ENCODE measurements at places on chromosomes 6 and 20.

GRCh38 chr20:38926934-38927616 is 858 bp downstream of the FAM83D start:
- peak; percentile 10 for DNase-seq

- no peak for DNase-seq
Measured at GRCh38 chr6:111605100-111605751, 452 bp downstream of the TRAF3IP2 start.

DNA sequence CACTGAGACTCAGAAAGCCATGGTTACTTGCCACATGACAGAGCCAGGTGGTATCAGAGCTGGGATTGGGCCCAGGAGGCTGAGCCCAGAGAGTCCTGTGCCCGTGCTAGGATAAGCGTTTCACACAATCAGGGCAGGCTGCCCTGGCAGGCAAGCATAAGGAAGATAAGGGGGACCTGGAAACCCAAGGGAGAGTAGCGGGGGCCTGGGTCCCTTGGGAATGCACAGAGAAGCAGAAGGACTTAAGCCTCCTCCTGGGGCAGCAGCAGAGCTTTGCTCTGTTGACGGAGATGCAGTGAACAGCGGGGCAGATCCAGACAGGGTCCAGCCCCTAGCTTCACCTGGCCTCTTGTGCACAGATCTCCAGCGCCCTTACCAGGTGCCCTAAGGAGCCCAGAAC is 8.7 kb downstream of the TRIB3 start:
- no peak for DNase-seq

DNA sequence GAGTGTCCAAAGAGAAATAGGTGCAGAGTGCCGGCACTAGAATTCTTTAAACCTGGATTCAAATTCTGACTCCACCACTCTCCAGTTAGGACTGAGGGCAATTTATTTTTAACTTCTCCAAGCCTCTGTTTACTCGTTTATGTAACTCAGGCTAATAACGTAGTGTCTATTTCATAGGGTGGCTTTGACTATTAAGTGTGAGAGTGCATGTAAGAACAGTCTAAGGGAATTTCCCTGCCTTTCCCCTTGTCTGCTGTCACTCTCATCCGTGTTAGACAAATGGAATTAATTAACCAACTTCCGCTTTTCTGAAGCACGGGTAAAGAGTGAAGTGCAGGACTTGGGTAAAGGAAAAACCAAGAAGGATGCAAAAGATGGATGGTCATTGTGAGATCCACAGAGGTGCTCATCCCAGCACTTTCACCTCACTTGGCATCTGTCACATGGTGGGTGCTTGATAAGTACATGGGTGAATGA is 4.1 kb upstream of the ZKSCAN8 start:
- DNase-seq = no peak

DNA sequence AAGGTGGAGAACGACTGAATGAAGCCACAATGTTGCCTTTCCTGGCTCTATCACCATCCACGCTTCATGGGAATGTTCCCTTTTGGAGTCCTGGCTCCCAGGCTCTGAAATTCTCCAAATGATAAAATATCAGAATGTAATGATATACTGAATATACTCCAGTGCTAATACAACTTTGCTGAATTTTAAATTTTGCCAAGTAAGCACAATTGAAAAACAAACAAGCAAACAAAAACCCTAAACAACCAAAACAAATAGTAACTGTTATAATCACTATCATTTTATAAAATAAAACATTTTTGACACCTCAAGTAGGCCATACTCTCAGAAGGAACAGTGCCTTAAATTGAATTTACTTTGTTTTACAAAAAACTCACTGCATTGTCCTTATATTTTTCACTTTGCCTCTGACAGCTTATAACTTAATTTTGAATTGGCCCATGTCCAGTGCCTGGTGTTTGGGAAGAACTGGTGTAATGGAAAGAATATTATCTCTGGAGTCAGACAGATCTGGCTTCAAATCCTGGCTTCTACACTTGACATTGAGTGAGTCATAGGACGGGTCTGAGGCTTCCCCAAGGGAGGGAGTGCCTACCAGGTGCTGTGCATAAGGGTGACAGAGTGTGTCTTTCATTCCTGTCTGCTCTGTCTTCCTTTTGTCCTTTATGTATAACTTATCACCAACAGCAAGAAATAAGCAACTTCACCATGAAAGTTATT is 698.3 kb downstream of the EPM2A start:
- no peak for DNase-seq

DNA sequence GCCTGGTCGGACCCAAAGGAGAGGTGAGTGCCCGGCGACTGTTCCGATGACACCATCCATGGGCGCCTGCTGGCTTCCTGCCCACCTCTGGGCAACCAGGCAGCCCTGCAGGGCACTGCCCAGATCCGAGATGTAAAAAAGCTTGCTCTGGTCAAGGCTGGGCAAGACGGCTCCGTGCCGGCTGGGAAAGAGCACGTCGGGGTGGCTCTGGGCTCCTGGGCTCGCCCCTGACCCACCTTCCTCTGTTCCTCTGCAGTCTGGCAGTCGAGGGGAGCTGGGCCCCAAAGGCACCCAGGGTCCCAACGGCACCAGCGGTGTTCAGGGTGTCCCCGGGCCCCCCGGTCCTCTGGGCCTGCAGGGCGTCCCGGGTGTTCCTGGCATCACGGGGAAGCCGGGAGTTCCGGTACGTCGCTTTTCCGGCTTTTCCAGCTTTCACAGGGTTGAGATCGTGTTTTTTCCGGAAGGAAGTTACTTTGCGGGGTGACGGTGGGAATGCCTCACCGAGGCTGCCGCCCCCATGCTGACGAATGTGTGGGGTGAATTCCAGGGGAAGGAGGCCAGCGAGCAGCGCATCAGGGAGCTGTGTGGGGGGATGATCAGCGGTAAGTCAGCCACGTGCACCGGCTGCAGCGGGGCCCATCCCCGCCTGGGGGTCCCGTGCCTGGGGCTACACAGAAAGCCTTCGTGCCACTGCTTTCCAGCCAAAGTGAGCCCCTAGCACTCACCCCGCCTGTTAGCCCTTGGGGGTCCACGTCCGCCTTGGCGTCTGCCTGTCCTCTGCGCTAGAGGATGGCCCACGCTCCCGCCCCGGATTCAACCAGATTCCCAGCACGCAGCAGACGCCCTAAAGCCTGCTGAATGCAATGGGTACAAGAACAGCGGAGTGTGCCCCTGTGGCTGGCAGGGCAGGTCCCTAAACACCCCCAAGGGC is 19.3 kb downstream of the COL9A3 start:
- no peak for DNase-seq

DNA sequence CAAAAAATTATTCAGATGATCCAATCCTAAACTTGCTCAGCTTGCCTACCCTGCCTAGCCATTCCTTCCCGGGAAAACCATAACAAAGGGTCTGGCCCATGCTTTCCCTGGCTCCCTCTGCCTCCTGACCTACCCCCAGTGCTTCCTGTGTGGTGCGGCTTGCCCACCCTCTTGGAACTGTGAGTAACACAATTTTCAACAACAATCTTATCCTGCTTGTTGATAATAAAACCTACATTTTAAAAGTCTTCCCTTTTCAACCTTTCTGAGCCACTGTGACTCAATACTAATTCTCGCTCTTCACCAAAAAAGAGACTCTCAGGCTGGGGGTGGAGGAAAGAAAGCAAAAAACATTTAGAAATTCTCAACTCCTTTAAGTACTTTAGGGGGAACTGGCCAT is 18.0 kb downstream of the EXOC2 start:
- no peak for DNase-seq

DNA sequence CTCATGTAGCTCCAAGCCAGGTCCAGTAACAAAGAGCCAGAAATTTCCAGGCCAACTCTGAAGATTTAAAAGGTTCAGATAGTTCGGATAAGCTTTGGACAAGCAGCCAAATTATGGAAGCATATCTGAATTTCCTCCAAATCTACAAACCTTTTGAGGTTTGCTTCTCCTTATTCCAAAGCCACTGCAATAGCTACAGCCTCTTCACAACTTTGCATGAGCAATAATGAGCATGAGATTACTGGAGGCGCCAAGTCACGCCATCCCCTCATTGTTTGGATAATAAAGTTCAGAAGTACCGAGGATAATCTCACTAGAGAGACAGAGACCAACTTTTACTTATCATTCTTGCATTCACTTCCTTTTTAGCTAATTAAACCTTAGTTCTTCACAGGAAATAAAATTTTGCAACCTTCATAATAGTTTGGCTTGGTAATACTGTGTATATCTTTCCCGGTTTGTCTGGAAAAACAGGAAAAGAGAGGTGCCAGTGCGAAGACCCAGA is 329.6 kb upstream of the RSPO3 start:
- no peak for DNase-seq

DNA sequence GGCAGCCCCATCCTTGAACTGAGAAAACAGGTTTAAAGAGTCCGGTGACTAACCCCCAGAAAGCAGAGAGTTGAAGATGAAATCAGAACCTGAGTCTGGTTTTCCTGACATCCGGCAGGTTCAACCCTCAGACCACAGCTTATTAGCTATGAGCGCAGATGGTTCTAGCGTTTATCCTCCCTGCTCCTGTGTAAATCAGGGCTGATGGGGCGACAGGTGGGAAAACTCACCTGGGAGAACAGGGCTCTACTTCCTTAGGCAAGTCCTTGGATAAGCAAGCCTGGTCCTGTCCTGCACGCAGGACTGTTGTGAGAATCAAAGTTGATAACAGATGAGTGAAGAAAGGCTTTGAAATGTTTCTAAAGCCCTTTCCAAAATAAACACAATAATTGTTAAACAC is 31.4 kb downstream of the GHRH start:
- DNase-seq = no peak

GRCh38 chr6:83231146-83231545 is 38.0 kb downstream of the RWDD2A start:
- no peak for DNase-seq

Measured in NCI-H1694 treated with DMSO at 0.1 percent for 48 hours (cell line).